ENCODE measurements at places on chromosomes 13 and 19.

DNA sequence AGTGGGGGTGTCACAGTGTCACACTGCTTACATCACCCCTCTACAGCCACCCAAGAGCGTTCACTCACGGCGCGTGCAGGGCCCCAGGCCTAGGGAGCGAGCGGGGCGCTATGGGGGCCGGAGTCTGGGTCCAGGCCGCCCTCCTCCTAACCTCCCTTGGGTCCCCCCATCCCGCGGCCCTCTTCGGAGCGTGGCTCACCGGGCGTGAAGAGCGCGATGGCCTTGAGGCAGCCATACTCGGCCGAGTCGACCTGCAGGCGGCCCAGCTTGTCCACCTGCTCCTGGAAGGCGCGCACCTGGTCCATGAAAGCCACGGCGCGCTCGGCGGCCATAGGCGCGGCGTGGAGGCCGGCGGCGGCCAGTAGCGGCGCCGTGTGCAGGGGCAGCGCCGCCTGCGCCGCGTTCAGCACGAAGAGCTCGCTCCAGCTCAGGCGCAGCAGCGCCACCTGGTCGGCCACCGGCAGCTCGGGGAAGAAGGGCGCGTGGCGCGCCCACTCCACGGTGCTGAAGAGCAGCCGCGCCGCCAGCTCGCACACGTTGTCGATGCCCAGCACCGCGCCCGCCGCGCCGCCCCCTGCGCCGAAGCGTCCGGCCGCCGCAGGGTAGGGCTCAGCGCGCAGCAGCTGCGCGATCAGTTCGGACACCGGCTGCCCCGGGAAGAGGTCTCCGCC, 9.4 kb downstream of the OCEL1 start:
- peak; percentile 48 for DNase-seq

- DNase-seq: no peak
Measured at GRCh38 chr19:28426110-28426729, 786.7 kb downstream of the UQCRFS1 start.

- no peak for DNase-seq
Measured at GRCh38 chr13:110524541-110525257, 36.8 kb downstream of the RAB20 start.

DNA sequence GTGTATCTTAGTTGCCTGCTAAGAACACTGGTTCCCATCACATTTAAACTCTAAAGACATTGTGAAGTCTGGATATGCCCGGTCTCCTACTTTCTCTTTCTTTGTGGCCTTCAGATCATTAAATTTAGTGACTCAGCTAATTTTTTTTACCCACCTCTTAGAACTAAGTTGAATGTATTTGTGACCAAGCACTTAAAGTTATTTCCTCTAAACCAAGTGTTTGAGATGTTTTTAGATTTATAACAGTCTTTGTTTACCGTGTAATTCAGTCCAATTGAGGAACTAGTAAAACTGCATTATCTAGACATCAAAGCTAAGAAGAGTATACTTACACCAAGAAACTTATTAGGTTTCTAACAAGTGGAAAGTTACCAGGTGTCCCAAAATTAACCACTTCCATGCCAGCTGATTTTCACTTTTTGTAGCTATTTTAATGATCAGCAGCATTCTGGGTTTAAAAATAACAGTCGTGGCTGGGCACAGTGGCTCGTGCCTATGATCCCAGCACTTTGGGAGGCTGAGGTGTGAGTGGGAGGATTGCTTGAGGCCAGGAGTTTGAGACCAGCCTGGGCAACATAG, 53.1 kb downstream of the ARHGAP35 start:
- DNase-seq: no peak

GRCh38 chr19:51124216-51124615, 490 bp upstream of the SIGLEC9 start:
- DNase-seq: no peak

GRCh38 chr19:29576761-29577648, 29.1 kb upstream of the POP4 start:
- no peak for DNase-seq

Data from progenitor cell of endocrine pancreas (in vitro differentiated cells).